Endothelial cell (in vitro differentiated cells): ENCODE measurements at places on chromosomes 5 and 9. TPM values are rescaled to one million over a fixed set of nuclear protein-coding genes. Genes with fewer than 3 reads are reported as not detected.

DNA sequence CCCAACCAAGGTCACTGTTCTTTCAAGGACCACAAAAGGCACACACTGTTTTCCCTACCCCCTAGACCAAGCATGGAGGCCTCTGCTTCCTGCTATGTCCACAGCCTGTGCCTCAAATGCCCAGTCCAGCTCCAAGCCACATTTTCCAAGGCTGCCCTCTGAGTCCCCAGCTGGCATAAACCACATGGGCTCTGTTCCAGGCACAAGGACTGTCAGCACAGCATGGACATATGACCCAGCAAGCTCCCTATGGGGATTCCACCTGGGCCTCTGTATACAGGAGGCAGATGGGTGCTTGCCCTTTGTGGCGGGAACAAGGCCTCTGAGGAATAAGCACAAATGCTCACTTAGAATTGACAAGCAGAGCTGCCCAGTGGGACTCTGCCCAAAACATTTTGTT lies 115.2 kb downstream of the SPOCK1 start:
- H3K36me3 ChIP-seq, result peaks cover 27% of the 10 kb centered on the region
- no peak overlapping the region for H3K27ac ChIP-seq
- H3K27me3 ChIP-seq, result no peaks in the 10 kb centered on the region
- H3K4me3 ChIP-seq, result no peak overlapping the region
- DNase-seq, result no peak

DNA sequence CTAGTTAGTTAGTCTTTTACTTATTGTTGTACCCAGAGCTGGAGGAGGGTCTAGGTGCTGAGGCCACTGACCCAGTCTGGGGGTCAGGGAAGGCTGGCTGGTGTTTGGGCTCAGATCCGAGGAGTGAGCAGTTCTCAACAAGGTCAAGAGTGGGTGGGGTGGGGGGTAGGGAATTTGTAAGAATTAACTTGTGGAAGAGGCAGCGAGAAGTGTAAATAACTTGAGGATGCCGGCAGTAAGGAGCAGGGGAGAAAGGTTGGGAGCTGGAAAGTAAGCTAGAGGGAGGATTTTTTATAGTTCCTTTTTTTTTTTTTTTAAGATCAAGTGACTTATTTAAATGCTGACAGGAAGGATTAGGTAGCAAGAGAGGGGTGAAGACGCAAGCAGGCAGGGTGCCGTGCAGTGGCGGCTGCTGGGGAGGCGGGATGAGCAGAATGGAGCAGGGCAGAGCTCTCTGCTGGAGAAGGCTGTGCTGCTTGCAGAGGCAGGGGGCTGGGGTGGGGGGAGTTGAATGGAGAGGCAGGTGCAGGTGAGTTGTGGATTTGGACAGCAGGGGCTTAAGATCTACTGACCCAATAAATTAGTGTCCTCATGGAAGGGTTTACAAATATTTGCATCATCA lies 35.3 kb upstream of the SMIM32 start:
- no peak for DNase-seq
- no peaks in the 10 kb centered on the region for H3K4me1 ChIP-seq
- H3K27me3 ChIP-seq, result peaks cover 1% of the 10 kb centered on the region

The GRXCR2 gene
- not detected for total RNA-seq

DNA sequence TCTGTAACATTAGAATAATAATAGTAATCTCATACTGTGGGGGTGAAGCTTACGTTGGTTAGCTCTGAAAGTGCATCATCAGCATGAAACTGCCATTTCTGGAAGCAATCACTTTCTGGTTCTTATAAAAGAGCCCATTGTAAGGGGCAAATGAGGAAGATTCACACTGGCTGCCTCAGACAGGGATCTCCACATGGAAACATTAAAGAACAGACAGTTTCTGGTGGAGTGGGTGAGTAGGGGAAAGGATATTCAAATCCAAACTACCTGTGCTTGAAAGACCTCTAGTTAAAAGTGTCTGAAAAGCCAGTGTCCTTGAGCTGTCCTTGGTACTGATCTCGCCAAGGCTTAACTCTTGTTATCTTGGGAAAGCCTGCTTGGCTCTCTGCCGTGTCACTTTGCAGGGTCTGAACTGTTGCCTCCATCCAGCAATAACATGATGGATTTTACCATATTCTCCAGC lies 19.1 kb upstream of the SLC31A2 start:
- no peak overlapping the region for H3K4me3 ChIP-seq
- H3K4me1 ChIP-seq, result no peaks in the 10 kb centered on the region
- H3K36me3 ChIP-seq, result no peaks in the 10 kb centered on the region
- peaks cover 2% of the 10 kb centered on the region for H3K27me3 ChIP-seq
- H3K27ac ChIP-seq, result no peak overlapping the region

The PCA3 gene
- total RNA-seq, result 0.62 TPM

DNA sequence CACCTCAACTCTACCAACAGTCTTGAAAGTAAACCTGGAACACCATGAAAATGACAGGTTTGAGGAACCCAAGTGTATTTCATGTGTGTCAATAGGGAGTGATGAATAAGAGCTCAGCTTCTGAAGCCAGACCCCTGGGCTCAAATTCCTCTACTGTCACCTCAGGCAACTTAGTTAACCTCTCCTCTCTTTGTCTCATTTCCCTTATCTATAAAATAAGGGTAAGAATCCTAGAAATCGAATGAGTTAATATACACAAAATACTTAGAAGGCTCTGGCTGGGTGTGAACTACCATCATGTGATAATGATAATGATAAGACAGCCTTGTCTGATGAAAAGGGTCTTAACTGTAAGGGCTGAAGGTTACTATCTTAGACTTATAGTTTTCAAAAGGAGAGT lies 66.3 kb downstream of the PIP5K1B start:
- no peaks in the 10 kb centered on the region for H3K4me1 ChIP-seq
- H3K27me3 ChIP-seq, result peaks cover under 1% of the 10 kb centered on the region

DNA sequence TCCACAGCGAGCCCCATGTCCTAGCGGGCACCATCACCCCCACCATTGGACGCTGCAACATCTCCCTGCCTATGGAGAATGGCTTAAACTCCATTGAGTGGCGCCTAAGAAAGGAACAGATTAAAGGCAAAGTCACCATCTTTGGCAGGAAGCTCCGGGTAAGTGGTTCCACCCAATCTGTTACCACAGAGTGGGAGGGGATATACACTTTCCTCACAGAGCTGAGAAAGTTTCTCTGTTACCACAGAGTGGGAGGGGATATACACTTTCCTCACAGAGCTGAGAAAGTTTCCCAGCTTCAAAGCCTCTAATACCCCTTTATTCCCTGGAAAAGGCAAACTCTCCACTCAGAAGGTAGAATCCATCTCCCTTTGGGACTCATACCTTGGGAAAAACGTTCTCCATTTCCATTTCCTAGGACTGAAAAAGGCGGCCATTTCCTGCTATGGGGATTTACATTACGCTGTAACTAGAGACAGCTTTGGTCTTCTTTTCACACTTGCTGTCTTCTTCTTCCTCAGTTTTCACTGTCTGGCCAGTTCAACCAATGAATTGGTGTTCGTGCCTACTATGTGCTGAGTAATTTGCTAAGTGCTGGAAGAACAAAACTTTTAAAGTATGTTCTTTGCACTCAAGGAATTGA lies 63.4 kb upstream of the WWC1 start:
- DNase-seq, result no peak
- peaks cover 7% of the 10 kb centered on the region for H3K27me3 ChIP-seq
- H3K27ac ChIP-seq, result peak overlapping the region; percentile 36

- DNase-seq, result no peak
- peaks cover 2% of the 10 kb centered on the region for H3K27me3 ChIP-seq
- H3K4me3 ChIP-seq, result no peak overlapping the region
- no peaks in the 10 kb centered on the region for H3K4me1 ChIP-seq
- H3K36me3 ChIP-seq, result peaks cover 9% of the 10 kb centered on the region
- H3K27ac ChIP-seq, result no peak overlapping the region
Measured at GRCh38 chr9:86082870-86083269, 16.5 kb downstream of the GOLM1 start.

The BTNL8 gene
- 0.59 TPM for total RNA-seq

DNA sequence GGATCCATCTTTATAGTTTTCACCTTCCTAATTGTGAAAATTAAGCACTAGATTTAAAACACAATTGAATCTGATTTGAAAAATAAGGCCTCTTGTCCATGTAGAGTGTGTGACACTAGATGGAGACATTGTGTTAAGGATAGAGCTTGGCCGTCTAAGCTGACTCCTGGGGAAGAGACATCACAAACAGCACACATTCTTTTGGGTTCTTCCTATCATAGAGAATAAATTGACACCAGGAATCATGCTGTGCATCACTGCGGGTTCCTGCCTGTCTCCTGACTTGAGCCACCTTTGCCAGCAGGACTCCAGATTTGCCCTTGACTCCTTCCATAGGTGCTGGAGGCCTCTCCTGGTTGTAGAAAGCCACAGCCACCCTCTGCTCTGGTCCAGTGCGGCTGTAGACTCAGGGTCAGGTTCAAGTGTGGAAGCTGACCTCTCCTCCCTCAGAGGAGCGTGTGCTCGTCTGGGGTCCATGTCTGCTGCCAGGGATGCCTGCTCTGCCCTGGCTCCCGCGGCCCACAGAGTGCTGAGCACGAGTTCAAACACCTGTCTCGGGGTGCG lies 11.2 kb downstream of the ROPN1L start:
- DNase-seq, result peak; percentile 26
- no peak overlapping the region for H3K27ac ChIP-seq
- H3K27me3 ChIP-seq, result peaks cover 8% of the 10 kb centered on the region
- H3K4me1 ChIP-seq, result peaks cover 33% of the 10 kb centered on the region

The FBP2 gene
- 0.28 TPM for total RNA-seq

- no peak for DNase-seq
- no peak overlapping the region for H3K4me3 ChIP-seq
- H3K27me3 ChIP-seq, result no peaks in the 10 kb centered on the region
- H3K4me1 ChIP-seq, result no peaks in the 10 kb centered on the region
- H3K27ac ChIP-seq, result no peak overlapping the region
- H3K36me3 ChIP-seq, result no peaks in the 10 kb centered on the region
Measured at GRCh38 chr9:14937216-14937615, 27.0 kb upstream of the FREM1 start.

DNA sequence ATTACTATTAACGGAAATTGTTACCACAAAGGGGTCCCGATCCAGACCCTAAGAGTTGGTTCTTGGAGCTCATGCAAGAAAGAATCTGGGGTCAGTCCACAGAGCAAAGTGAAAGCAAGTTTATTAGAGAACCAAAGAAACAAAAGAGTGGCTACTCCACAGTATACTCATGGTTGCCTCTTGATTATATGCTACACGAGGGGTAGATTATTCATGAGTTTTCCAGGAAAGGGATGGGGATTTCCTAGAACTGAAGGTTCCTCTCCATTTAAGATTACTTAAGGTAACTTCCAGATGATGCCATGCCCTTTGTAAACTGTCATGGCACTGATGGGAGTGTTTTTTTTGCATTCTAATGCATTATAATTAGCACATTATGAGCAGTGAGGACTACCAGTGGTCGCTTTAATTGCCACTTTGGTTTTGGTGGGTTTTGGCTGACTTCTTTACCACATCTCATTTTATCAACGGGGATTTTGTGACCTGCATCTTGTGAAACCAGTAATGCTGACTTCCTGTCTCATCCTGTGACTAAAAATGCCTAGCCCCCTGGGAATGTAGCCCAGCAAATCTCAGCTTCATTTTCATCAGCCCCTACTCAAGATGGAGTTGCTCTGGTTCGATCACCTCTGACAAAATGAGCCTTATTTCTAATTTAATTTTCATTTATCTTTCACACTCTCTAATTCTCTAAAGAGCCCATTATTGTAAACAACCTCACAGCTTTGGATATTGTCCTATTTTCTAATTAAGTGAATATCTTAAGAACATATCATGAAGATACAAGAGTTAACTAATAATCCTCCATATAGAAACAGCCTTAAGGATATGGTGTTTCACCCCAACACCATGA lies 336.3 kb downstream of the RASEF start:
- H3K4me3 ChIP-seq, result no peak overlapping the region
- no peak for DNase-seq
- no peak overlapping the region for H3K27ac ChIP-seq
- H3K36me3 ChIP-seq, result no peaks in the 10 kb centered on the region
- no peaks in the 10 kb centered on the region for H3K27me3 ChIP-seq
